ENCODE measurements at places on chromosomes 2 and 18. TPM values are rescaled to one million over a fixed set of nuclear protein-coding genes. Genes with fewer than 3 reads are reported as not detected.

The MYO1B gene
- 125 TPM for total RNA-seq

The SLC5A7 gene
- total RNA-seq: under 0.01 TPM

The MEP1B gene
- not detected for total RNA-seq

The SERPINB2 gene
- total RNA-seq: not detected

The PSMD14 gene
- total RNA-seq: 36.0 TPM

The PROC gene
- not detected for total RNA-seq

The PRKAG3 gene
- total RNA-seq: 9.9 TPM

The GAREM2 gene
- 1.0 TPM for total RNA-seq

The ADRA2B gene
- total RNA-seq: 2.1 TPM

The LYPD6 gene
- total RNA-seq: 2.1 TPM

The FAM237A gene
- not detected for total RNA-seq

The PLCD4 gene
- total RNA-seq: 27.7 TPM

The CCDC150 gene
- 6.8 TPM for total RNA-seq

The SLC19A3 gene
- 4.2 TPM for total RNA-seq

The CRACDL gene
- 0.52 TPM for total RNA-seq

The GCG gene
- 5.2 TPM for total RNA-seq

The ANKRD29 gene
- total RNA-seq: 3.7 TPM

The IL1RN gene
- not detected for total RNA-seq

The ASPRV1 gene
- 1.6 TPM for total RNA-seq

The SULT1C4 gene
- 12.5 TPM for total RNA-seq

The C1QL2 gene
- total RNA-seq: not detected

The RNF144A gene
- 16.2 TPM for total RNA-seq

The TCF23 gene
- 0.52 TPM for total RNA-seq

The TEKT4 gene
- under 0.01 TPM for total RNA-seq

The SCG2 gene
- total RNA-seq: not detected

The PSMA8 gene
- total RNA-seq: not detected

The FN1 gene
- 301 TPM for total RNA-seq

The CTAGE1 gene
- not detected for total RNA-seq

The SCYGR3 gene
- total RNA-seq: not detected

The REG1B gene
- total RNA-seq: not detected

The MAP2 gene
- total RNA-seq: 3.7 TPM

The ERFE gene
- total RNA-seq: 4.2 TPM

The ALLC gene
- not detected for total RNA-seq

Data from skeletal muscle tissue (tissue), 5 donors.